Dermis microvascular lymphatic vessel endothelial cell (primary cell): ENCODE measurements at places on chromosomes 1 and 21. TPM values are rescaled to one million over a fixed set of nuclear protein-coding genes. Genes with fewer than 3 reads are reported as not detected.

DNA sequence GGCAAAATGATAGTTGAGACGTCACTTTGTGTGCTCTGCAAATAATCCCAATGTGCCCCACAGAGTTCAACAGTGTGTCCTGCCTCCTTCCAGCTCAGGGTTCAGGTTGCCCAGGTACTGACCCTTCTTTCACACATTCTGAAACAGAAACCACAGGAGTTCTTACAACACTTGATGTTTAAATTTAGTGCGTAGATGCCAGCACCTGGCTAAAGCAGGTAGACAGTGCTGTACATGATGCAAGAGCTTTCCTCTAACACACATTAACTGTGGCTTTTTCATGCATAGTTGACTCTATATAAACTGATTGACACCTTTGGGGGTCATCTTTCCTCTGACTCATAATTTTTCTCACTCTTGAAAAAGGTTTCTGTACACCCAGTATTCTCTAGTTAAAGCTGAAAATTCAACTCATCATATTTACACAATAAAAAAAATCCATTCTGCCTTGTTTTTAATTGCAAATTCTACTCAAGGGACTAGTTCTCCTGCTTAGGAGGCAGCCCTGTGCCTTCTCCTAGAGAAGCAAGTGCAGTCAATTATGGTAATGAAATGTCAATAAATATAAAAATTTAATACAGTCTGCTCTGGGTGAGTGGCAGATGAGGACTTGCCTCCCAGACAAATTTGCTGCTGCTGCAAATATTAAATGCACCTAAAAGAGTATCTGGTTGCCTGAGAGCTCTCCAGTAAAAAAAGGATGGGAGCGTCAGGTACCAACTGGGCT is 91.4 kb downstream of the NR5A2 start:
- no peak for DNase-seq

DNA sequence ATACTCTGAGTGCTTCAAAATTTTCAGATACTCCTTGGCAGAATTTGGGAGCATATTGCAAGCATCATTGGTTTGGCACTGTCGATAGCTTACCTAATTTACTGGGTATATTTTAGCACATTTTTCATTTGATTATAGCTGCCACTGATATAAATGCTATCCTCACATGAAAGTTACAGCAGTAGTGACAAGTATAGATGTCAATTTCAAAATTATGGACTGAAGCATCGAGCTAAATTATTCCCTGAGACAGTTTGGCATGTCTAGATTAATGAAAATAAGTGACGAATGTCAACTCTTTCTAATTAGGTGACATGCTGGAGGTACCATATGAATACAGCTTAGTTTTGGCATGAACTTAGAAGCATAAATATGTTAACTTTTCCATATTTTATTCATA is 83.1 kb downstream of the LRRC7 start:
- no peak for DNase-seq

- DNase-seq = no peak
Observed at GRCh38 chr1:206734499-206735142, 36.0 kb upstream of the IL19 start.

DNA sequence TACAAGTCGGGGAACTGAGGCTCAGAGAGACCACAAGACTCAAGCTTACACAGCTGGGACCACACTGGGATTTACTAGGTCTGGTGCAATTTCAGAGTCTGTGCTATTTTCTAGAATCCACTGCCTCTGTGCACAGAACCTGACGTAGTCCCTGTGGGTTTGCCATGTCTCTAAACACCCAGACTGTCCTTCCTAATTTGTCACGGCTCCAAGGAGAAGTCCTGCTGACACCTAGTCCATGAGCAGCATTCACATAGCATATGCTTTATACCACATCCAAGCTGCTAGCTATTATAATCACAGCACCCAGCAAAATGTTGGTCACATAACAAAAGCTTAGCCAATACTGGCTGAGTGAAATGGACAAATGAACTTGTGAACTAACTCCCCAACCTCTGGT is 79.0 kb upstream of the HMGB4 start:
- no peak for DNase-seq

The SERTAD4 gene
- total RNA-seq = 0.25 and 0.26 TPM in 2 replicates

- no peak for DNase-seq
Observed at GRCh38 chr1:20114021-20114648, 5.2 kb downstream of the PLA2G2D start.

The OR2M3 gene
- not detected in 2 replicates for total RNA-seq

- no peak for DNase-seq
Observed at GRCh38 chr1:87872189-87872588, 543.5 kb downstream of the LMO4 start.

The MROH9 gene
- total RNA-seq = not detected in 2 replicates

The C1orf94 gene
- not detected in 2 replicates for total RNA-seq

- no peak for DNase-seq
Observed at GRCh38 chr1:244436336-244437085, 15.2 kb downstream of the ADSS2 start.

DNA sequence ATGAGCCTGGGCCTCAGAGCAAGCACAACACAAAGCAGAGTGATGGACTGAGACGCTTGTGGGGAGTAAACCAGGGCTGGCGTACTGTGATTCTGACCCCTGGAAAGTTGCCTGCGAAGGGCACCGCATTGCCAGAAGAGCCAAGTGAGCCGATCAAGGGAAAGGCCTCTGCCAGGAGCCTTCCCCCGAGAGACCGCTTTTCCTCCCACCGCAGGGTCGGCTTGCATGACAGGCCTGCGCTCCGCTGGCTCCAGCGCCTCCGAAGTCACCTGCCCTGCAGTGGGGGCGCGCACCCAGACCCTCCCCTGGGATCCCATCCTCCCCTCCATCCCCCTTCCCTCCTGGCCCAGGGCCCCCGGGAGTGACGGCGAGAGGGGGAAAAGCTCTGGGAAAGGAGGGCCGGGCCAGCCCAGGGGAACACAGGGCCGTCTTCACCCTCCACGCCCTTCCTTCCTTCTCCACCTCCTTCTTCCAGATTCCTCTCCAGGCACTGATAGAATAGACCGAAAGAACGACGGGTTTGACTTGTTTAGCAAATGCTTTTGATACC is 165.0 kb downstream of the TRIM33 start:
- DNase-seq = no peak

DNA sequence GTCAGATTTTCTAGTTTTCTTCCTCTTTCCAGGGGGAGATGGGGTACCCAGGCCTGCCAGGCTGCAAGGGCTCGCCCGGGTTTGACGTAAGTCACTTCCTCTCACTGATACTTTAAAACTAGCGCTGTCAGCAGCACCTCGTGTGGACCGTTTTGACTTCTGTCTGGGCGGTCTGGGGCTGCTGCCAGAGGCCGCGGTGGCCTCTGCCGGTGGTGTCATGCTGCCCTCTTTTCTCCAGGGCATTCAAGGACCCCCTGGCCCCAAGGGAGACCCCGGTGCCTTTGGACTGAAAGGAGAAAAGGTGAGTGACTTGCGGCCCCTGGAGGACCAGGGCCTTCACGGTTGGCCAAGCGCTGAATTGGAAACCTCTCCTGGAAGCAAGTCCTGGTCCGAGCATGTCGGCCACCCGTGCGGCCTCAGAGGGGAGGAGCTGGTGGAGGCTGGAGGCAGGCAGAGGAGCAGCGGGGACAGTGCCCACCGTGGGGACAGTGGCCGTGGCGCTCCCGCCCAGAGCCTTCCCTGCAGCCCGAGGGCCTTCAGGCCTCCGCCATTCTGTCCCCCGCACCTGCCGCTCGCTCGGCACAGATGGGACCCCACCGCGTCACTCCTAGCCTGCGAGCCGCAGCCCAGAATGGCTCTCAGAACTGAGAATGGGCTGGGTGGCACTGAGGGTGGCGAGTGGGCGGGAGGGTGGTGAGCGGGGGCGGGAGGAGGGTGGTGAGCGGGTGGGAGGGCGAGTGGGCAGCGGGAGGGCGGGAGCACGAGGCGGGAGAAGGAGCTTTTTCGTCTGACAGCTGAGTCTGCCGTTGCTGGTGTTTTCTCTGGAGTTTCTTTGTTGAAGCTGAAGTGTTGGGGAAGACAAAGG is 9.4 kb downstream of the COL6A1 start:
- DNase-seq = no peak

The GPR37L1 gene
- not detected in 2 replicates for total RNA-seq

- no peak for DNase-seq
Observed at GRCh38 chr1:212212906-212213305, 72.3 kb upstream of the PPP2R5A start.

The AMY1C gene
- total RNA-seq = not detected in 2 replicates

The RHCE gene
- total RNA-seq = 0.13 and 1.9 TPM in 2 replicates

DNA sequence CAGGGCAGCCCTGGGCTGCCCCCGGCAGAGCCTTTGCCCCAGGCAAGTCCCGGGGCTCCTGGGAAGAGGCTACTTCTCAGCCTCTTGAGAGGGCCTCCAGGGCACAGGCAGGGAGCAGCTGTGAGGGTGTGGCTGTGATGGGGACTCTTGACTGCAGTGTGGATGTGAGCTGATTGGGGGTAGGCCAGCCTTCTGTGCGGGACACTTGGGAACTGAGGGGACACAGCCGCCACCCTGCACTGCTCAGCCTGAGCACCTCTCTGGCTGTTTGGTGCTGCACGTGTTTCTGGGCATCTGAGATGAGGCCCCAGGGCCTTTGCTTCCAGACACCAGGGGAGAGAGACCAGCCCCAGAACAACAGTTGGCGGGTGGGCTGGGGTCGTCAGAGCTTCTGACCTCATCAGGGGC is 62.1 kb downstream of the SKI start:
- no peak for DNase-seq

- no peak for DNase-seq
Observed at GRCh38 chr1:6587261-6588005, 7.6 kb downstream of the ZBTB48 start.

DNA sequence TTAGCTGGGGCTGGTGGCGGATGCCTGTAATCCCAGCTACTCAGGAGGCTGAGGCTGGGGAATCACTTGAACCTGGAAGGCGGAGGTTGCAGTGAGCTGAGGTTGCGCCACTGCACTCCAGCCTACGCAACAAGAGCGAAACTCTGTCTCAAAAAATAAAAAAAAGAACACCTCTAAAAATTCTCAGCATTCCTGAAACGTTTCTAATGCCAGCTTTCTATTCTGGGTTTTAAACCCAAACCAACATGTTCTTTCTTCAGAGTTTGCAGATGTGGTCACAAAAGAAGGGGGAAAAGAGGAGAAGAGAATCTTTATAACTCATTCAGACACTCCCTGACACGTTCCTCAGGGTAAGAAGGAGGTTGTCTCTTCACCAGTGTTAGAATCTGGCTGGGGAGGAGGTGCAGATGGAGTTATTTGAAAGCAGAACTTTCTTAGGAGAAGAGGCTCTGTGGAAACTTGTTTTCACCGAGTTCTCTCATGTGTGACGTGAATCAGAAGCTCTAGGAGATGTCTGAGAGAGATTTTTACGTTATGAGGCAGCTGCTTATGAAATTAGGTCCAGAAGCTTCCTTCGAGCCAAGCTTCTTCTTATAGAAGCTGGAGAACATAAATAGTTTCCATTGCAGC is 17.8 kb upstream of the CNR2 start:
- DNase-seq = no peak

DNA sequence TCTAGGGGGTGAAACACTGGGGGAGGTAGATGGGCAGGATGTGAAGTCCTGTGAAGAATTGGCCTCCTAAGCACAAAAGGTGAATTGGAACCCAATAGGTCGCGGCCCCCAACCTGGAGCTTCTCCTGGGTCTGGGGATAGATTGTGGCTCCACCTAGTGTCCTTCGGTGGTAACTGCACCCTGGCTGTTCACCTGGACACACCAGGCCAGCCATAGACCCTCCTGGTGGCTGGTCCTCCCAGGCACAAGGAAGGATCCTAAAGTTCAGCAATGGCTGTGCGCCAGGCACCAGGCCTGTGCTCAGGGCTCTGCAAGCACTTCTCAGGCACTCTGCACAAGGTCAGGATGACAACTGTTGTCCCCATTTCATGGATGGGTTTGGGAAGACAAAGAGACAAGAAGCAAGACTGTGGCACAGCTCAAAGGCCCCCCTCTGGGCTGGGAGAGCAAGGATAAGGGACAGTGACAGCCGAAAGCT is 13.5 kb downstream of the ESPN start:
- DNase-seq = peak; percentile 67

The NBPF4 gene
- total RNA-seq = not detected in 2 replicates

DNA sequence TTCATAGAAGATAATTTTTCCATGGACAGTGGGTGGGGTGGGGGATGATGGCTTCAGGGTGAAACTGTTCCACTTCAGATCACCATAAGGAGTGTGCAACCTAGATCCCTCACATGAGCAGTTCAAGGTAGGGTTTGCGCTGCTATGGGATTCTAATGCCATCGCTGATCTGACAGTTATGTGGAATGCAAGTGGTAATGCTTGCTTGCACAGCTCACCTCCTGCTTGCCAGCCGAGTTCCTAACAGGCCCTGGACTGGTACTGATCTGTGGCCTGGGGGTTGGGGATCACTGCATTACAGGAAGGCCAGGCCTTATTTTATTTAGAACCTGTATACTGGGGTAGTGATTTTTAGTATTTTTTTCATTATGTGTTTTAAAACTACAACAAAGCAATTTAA is 22.0 kb downstream of the MAN1A2 start:
- DNase-seq = no peak

The OR2C3 gene
- not detected in 2 replicates for total RNA-seq

The TNFRSF8 gene
- total RNA-seq = under 0.01 TPM in 1 of 2 replicates, not detected in the other

DNA sequence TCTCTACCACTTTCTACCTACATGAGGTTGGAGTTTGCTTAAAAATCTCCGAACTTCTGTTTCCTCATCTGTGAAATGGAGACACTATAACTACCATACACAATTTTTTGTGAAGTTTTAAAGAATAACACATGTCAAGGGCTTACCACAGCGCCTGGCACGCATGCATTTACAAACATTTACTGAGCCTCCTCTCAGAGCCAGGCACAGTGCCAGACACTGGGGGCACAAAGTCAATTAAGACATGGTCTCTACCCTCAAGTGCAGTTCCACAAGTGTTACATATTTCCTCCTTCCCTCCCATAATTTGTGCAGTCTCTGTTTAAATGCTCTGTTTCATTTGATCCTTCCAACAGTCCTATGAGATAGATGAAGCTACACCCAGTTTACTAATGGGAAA is 356.4 kb upstream of the ESRRG start:
- DNase-seq = no peak

- no peak for DNase-seq
Observed at GRCh38 chr21:27190601-27191000, 223.7 kb upstream of the ADAMTS5 start.

DNA sequence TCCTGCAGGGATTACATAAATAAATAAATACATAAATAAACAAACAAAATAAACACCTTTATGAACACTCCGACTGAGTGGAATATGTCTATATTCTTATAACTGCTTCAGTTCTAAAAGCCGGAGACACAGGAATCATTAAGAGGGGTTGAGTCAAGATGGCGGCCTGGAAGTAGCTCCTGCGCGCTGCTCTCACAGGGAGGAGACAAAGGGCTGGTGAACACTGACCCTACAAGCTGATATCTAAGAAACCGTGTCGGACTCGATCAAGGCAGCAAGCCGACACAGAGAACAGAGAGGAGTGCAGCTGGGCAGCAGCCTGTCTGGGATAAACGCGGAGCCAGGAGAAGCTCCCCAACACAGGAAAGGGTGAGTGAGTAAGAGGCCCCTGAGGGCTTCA is 1098.6 kb upstream of the NCAM2 start:
- DNase-seq = no peak
